Nephron progenitor cell (in vitro differentiated cells): ENCODE measurements at places on chromosomes 16 and 17.
A peak's percentile ranks its signal among the peaks of the same experiment; 100 is the strongest.

DNA sequence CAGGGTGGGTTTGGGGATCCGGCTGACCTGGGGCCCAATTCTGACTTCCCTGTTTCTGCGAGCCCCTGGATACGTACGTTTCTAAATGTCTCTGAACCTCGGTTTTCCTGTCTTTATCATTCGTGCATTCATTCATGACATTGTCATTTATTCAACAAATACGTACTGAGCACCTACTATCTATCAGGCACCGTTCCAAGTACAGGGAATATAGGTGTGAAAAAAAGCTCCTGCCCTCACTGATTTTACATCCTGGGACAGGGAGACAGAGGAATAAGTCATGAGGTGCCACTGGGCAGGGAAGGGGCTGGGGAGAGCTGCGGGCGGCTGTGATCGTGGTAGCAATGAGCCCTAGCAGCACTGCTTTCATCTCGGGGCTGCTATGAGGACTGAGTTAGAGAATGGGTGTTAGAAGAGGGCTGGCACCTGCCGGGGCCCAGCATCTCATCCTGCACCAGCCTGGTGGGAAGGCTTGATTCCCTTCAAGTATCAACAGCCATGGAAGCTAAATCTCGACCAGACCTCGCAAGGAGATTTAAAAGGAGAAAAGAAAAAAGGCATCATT is 88.3 kb upstream of the DNAH17 start:
- no peak for DNase-seq

DNA sequence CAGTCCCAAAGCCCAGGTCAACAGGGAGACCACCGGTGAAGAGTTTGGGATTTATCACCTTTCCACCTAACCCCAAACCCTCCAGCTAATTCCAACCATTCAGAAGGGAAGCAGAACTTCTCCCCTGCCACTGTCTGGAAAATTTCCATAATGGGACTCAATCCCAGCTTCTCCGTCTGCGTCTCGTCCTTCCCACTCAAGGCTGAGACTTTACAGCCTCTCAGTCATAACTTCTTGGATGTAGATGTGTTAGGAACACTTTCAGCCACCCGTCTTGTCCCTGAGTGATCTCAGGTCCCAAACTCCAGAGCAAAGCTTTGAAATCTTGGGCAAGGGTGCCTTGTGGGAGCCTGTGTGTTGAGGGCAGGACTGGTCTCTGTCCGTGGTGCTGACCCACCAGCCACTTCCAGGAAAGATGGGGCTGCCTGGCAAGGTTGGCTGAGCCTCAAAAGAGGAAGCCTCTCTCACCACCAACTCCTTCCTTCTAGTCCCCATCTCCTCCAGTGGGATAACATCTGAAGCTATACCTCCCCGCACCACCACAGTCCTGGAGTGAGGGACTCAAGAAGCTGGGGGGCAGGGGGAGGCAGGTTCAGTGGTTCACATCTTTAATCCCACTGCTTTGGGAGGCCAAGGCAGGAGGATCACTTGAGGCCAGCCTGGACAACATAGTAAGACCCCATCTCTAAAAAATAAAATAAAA is 9.3 kb downstream of the GAS2L2 start:
- peak; percentile 80 for DNase-seq

DNA sequence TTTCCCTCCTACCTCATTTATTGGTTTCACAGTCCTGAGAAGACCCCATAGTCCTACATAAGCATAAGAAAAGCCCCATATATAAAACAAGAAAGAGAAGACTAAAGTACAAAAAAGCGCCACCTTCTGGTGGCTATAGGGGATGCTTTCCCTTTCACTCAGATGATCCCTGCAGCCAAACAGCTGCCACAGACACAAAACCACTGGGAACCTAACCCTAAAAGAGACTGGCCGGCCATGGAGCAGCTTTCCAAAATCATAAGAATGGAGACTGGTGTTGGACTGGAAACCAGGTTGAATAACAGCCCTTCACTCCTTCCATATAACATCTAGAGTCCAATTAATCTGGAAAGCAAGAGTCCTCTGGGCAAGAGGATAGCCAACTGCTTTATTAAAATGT is 11.4 kb downstream of the DYNC1LI2 start:
- DNase-seq, result peak; percentile 34

DNA sequence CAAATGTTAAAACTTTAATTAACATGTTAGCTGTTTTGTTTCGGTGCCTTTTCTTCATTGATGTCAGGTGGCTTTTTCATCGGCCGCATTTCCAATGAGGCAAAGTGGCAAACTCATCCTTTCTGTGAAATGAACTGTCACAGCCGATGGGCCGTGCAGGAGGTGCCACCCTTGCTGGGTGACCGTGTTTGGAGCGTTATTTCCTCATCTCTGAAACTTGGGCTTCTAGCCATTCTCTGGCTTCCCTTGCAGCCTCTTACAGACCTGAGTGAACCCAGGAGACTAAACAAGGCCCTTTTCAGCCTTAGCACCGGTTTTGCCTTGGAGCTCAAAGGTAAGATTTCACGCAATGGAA is 42.2 kb upstream of the PRSS54 start:
- DNase-seq, result no peak

DNA sequence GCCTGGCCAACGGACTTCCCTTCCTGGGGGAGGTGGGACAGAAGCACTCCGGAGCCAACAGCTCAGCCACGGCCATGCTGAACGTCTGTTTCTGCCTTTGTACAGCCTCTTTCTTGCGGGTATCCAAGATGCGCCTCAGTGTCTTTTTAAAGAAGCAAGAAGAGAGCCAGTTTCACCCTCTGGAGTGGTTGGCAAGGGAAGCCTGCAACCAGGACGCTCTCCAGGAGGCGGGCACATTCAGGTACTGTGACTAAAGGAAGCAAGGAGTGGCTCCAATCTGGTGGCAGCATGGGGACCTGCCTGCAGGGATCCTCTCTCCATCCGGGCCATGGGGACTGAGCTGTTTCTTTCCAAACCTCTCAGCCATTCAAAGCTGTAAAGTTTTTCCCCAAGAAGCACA is 60.6 kb upstream of the ENDOV start:
- DNase-seq, result no peak

- DNase-seq, result no peak
These were observed 14.6 kb upstream of the SREBF1 start for GRCh38 chr17:17851103-17852002.

GRCh38 chr16:78574571-78574970 is 475.1 kb downstream of the WWOX start:
- no peak for DNase-seq
